ENCODE measurements at places on chromosomes 13 and 19. TPM values are rescaled to one million over a fixed set of nuclear protein-coding genes. Genes with fewer than 3 reads are reported as not detected.
A peak's percentile ranks its signal among the peaks of the same experiment; 100 is the strongest.

DNA sequence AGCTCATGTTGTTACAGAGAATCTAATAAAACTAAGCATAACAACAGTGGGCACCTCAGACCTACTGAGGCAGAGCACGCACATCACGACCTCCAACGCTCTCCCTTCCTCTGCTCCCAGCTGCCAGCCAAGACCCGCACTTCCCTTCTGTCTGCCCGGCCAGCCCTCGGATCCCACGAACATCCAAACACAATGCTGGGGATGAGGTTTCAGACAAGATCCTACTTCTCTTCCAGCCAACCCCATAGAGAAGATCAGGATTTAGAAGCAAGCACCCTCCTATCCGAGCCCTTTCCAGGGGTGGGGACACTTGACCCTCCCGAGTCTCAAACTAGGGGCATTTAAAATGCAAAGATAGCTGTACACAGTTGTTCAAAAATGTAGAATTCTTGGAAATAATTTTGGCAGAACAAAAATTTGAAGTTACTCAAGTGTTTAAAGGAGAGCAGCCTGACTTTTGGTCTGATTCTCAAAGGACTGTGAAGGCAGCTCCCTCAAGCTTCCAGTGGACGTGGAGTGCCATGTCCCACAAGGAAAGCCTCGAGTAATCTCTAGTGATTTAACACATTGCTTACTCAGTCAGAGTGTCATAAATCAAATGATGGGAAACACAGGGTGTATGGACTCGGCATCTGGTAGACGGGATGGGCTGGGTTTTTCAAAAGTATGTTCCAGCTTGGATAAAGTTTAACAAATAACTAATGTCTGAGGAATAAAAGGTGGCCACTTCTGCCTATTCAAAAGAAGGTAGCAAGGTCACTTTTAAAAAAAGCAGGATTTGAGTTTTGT, 32.8 kb downstream of the ANKRD10 start:
- DNase-seq = no peak

GRCh38 chr13:61247149-61247936, 168.3 kb downstream of the PCDH20 start:
- no peak for DNase-seq

DNA sequence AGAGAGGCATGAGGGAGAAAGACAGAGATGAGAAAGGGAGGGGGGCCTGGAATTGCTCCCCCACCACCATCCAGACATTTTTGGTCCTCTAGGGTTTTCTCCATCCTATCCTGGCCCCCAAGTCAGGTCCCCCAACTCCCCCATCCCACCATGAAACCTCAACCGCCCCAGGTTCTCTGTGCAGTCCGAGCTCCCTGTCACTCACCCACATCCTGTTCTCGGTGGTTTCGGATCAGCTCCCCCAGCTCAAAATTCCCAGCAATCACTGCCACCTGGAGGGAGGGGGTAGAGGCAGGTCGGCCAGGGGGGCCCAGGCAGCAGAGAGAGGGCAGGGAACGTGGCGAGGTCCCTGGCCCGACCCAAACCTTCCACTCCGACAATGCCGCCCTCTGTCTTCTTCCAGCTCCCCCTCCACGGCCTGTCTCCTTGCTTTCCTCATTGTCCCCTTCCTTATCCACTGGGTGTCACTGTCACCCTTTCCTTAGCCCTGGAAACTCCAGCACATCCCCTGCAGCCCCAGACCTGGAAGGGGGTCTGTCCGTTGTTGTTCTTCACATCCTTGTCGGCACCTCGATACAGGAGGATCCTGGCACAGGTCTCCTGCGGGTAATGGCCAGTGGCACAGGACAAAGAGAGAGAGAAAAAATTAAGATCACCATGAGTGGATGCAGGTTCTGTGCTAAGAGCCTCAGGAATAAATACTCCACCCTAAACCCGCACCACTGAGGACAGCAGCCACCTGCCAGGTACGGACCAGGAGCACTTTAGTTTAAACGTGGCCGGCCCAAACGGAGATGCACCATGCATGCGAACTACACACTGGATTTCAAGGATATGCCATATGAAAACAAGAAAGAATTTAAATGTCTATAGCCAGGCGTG, 15.4 kb downstream of the SHANK1 start:
- peak; percentile 40 for DNase-seq

- no peak for DNase-seq
These were observed 18.0 kb upstream of the ZNF681 start for GRCh38 chr19:23776507-23777205.

- DNase-seq = no peak
These were observed 13.0 kb downstream of the TFDP1 start for GRCh38 chr13:113597391-113598080.

DNA sequence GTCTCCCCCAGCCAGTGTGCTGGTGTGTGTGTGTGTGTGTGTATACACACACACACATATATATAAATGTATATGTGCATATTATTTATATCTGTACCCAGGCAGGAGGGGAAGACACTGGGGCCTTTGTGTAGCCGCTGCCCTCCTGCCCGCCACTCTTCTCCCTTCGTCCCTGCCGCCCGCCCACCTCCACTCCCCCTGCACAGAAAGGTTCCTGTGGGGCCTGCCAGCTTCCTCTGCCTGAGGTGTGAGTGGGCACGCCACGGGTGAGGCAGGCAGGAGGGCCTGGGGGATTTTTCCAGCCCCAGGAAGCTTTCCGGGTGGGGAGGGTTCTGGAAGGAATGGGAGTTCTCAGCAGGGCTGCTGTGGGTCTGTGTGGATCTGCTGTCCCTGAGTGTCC, 6.9 kb downstream of the IRF2BP1 start:
- DNase-seq = no peak

GRCh38 chr13:44484562-44485138, 91.5 kb downstream of the TSC22D1 start:
- no peak for DNase-seq

- DNase-seq = peak; percentile 89
These were observed 13.6 kb downstream of the IER2 start for GRCh38 chr19:13163609-13164342.

GRCh38 chr19:51592521-51592920, 21.4 kb downstream of the ZNF175 start:
- DNase-seq = no peak

- DNase-seq = no peak
These were observed 38.7 kb upstream of the KLF2 start for GRCh38 chr19:16285769-16286498.

DNA sequence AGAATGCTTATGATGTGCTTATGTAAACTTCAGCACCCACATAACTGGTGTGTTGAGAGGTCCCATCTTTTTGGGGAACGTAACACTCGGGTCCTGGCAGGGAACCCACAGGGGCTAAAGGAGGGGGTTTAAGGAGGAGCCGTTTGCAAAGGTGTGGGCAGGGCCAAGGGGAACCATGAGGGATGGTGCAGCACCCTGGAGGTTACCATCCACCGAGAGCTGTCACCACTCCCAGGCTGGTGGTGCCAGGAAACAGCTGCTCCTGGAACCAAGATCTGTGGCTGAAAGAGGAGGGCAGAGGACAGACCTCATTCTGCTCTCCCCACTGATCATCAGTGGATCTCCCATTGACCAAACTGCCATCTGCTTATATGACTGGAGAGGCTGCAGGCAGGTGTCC, 23.2 kb upstream of the CYP4F8 start:
- DNase-seq = no peak

- DNase-seq = no peak
These were observed 228.3 kb downstream of the KLF5 start for GRCh38 chr13:73286942-73287620.

DNA sequence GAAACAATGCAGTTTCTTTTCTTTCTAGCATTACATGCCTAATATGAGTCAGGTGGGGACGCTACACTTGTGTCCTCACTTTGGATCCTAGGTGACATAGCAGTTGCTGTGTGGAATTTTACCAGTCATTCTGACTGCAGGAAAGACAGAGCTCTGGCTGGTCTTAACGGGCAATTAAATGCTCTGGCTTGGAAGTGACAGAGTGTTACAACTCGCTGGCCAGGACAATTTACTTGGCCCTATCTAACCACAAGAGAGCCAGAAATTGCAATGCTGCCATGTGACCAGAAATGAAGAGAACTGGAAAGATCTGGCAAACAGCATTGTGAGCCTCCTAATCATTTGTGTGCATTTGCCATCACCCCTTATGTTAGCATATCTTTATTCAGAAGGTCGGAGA, 351.1 kb downstream of the DCT start:
- no peak for DNase-seq

GRCh38 chr13:112722433-112723263, 32.8 kb downstream of the ATP11A start:
- peak; percentile 62 for DNase-seq

- no peak for DNase-seq
These were observed 138.9 kb upstream of the USP29 start for GRCh38 chr19:56980906-56981305.

DNA sequence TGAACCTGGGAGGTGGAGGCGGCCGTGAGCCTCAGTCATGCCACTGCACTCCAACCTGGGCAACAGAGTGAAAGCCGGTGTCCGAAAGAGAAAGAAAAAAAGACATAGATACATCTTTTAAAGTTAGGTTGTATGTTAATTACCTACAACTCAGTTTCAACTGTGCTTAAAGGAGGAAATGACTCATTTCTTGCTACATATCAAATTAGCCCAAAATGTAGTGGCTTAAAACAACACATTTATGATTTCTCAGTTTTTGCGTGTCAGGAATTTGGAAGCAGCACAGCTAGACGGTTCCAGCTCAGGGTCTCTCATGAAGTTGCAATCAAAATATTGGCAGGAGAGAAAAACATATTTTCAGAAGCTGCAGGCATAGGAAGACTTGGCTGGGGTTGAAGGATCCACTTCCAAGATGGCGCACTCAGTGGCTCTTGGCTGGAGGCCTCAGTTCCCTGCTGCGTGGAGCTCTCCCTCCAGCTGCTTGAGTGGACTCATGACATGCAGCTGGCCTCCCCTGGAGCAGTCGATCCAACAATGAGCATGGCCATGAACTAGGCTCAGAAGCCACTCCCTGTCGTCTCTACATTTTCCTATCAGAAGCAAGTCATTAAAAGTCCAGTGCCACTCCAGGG, 7.1 kb downstream of the LDLR start:
- DNase-seq = no peak

DNA sequence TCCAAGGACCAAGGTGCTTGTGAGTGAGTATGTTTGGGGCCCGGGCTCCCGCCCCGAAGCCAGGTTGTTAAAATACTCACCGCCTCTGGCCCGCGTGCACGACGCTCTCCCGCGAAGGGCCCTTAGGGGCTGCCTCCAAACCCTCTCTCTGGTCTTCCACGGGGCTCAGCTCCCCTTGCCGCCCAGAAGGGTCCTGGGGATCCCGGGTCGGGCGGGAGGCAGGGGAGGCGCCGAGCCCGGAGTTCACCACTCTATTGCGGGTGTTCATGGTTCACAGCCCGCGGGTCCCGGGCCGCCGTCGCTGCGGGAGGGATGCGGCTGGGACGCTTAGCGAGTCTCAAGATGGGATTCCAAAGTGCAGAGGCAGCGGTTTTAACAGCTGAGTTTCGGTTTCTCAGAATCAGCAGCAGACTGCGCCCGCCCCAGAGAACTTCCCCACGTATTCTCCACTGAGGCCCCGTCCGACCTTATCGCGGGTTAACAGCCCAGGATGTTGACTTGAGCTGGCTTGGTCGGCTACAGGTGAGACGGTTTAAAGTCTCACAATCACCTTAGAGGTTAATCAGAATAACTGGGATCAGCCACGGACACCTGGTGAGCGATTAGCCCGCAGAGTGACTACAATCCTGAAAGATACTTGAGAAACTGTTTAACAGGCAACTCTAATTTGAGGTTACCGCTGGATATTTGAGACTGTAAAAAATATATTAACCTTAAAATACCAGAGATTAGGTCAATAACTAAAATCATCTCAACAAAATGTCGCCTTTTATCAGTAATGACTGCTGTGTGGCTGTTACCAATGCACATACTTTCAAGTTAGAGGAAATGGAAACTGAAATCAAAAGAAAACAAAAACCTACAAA, at the start of gene EPSTI1:
TSS of gene EPSTI1 (minus strand) at position 344 of the 866 bp plus-strand sequence. CDS start at position 268, 76 bp downstream.
- DNase-seq = peak; percentile 46

DNA sequence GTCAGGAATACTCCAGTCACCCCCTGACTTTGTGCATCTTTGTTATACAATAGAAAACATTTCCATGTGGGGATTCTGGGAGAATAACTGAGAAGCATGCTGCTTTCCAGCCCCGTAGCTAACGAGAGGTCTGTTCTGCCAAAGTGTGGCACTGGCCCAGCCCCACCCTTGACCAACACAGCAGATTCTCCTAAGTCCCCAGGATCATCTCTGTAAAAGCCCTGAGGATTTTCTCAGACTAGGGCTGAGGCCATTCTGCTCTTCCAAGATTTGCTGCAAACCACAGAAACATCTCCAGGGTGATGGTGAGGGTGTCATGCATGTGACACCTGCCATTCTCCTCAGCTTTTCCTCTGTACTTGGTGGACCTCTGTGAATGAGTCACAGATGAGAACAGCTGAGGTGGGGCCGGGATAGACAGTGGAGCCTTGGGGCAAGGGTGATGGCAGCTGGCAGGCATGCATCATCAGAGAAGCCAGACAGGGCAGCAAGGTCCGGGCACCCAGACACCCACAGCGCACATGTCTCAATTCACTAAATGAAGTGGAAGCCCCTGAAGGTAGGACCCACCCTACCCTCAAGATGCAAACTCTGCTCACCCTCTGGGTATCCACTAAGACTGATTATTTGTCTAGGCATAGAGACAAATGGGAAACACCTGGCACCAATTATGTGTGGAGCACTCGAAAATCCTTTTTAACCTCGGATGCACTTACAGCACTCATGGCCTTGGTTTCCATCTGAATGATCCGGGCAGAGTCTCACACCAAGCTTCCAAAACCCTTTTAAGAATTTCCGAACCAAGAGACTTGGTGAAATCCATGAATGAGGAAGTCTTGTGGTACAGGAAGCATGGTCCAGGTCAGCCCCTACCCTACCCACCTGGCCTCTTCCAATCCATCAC, 20.1 kb upstream of the DOCK9 start:
- no peak for DNase-seq

DNA sequence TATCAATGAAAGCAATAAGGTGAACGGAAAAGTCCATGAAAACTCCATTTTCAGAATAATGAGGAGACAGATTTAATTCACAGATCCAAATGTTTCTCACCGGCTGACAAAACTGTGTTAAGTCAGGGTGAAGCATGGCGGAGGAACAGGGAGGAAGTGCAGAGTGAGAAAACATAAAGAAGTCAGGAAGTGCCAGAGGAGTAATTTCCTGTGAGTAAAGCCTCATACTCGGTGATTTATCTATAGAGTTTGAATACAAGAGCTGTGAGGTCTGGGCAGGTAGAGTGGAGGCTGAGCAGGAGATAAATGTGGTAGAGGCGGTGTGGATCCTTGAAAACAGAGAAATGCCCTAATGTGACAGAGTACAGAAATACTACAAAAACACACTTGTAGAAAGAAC, 11.4 kb downstream of the CARD8 start:
- no peak for DNase-seq

DNA sequence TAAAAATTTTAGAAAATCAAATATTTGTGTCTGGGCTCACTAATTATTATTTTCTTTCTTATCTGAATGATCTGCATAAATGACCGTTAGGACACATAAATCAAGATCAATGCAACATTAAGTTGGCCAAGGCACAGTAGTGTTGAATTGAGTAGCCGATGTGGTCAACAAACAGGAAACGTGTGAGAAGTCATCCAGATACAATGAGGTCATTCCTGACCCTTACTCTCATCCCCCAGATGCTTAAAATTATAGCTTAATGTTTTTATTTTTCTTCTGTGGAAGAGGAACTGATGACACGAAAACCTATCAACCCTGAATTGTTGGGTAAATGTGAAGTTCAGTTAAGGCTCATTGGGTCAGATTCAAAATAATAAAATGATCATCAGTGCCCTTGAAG, 222.9 kb downstream of the RFC3 start:
- no peak for DNase-seq

The CYP4F8 gene
- not detected for total RNA-seq

The RASAL3 gene
- not detected for total RNA-seq

The FGF14 gene
- total RNA-seq = 0.24 TPM

The DNAJC15 gene
- total RNA-seq = 13.1 TPM

The CACNG7 gene
- not detected for total RNA-seq

The C19orf38 gene
- not detected for total RNA-seq

The RPL36 gene
- 516 TPM for total RNA-seq

The ZNF665 gene
- not detected for total RNA-seq

The SLC25A41 gene
- 1.4 TPM for total RNA-seq

All from Calu3 (cell line).